ENCODE measurements at places on chromosomes 12 and 14.

DNA sequence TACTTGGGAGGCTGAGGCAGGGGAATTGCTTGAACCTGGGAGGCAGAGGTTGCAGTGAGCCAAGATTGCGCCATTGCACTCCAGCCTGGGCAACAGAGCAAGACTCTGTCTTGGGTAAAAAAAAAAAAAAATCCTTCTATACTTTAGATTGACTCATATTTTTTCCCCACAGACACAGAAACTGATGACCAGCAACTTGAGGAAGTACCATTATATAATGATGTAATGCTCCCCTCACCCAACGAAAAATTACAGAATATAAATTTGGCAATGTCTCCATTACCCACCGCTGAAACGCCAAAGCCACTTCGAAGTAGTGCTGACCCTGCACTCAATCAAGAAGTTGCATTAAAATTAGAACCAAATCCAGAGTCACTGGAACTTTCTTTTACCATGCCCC, 24.3 kb upstream of the SNAPC1 start:
- DNase-seq, result no peak

DNA sequence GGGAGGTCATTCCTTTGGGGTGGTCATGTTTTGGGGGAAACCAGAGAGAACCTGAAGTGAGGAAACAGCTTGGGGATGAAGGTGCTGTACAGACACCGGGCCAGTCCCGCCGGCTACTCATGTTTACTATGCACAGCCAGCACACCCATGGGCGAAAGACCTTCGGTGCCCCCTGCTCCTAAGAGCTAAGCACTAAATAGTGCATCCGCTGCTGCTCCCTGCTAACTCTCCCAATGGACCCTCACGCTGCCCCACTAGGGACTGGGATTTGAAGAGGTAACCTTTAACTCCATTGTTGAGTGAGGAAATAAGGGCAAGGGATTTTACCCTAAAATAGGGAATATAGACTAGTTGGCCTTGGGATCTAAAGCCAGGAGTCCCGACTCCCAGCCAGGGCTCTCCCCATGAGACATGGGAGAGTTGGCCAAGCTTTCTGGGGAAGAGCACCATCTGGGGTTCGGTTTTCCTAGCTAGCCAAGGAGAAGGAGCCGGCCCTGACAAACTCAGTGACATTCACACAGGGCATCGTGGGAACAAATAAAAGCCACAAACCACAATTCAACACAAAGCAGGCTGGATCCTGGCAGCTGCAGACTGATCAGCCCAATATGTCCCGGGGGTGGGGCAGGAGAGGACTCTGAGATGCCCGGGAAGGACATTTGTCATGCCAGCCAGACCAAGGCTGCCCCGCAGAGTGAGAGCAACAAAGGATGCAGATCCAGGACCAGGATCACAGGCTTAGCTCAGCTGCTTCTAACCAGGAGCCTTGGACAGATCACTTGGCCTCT, 91.7 kb downstream of the SINHCAF start:
- no peak for DNase-seq

DNA sequence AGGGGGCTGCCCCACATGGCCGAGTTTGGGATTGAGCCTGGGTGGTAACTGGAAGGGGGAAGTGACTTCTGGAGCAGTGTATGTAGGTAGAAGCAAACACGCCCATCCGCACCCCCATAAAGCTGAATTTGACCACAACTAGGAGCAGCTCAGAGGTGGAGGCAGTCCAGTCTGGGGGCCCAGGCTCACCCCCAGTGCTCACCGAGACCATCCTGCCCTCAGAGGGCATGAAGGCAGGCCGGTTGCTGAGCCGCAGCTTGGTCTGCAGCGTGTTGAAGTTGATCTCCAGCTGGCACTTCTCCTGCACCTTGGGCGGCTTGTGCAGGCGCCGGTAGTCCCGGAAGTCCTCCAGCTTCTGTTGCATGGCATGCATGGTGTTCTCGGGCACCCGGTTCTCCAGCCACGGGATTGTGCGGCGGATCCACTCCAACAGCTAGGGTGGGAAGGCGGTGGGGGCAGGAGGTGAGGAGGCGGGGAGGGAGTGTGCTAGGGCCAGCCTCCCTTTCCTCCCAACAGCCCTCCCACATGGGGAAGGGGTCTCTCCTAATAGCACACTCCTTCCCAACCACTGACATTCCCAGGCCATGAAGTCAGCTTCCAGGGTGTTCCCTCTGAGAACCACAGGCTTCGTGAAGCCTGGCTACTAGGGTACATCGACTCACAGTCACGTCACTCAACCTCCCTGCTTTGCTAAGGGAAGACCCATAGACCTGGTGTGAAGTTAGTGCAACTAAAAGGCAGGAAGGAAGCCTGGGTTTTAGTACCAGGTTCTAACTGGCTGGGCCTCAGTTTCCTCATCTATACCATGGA, 87.0 kb downstream of the ACTN1 start:
- DNase-seq, result no peak

- DNase-seq, result no peak
Measured at GRCh38 chr12:31029468-31029867, 44.2 kb upstream of the DDX11 start.

DNA sequence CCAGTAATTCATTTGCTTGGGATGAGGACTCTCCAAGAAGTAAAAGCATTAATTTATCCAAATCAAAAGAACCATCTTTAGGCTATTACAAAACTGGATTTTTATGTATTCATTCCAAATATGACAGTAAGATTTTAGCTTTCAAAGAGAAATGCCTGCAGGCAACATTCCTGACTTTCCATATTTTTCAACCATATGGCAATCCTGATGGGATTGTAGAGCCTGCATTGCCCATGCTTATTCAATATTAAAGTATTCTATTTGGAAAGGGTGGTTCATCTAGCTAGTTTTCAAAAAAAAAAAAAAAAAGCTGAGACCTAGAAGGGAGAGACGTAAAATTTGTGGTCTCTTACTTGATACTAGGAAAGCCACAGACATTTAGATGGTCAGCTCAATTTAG, 1253.7 kb downstream of the LRFN5 start:
- no peak for DNase-seq

GRCh38 chr12:69329669-69330428, 18.3 kb upstream of the LYZ start:
- no peak for DNase-seq

DNA sequence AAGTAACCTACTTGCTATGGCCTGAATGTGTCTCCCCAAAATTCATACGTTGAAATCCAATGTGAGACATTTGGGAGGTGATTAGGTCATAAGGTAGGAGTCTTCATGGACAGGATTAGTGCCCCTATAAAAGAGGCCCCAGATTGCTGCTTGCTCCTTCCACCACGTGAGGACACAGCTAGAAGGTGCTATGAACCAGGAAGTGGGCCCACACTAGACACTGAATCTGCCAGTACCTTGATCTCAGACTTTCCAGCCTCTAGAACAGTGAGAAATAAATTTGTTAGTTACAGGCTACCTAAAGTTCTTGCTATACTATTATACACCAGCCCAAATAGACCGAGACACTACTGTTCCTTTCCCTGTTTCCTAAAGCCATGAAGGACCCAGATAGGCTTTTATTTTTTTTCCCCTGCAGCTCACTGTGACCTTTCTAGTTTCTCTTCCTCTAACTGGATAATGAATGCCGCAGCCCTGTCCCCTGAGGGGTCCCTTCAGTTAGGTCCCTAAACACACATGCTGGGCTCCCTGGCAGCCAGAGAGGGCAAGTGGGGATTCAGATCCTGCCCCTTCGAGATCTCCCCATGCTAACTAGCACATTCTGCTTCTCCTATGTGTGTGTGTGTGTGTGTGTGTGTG, 19.3 kb downstream of the SLC25A3 start:
- DNase-seq, result no peak

DNA sequence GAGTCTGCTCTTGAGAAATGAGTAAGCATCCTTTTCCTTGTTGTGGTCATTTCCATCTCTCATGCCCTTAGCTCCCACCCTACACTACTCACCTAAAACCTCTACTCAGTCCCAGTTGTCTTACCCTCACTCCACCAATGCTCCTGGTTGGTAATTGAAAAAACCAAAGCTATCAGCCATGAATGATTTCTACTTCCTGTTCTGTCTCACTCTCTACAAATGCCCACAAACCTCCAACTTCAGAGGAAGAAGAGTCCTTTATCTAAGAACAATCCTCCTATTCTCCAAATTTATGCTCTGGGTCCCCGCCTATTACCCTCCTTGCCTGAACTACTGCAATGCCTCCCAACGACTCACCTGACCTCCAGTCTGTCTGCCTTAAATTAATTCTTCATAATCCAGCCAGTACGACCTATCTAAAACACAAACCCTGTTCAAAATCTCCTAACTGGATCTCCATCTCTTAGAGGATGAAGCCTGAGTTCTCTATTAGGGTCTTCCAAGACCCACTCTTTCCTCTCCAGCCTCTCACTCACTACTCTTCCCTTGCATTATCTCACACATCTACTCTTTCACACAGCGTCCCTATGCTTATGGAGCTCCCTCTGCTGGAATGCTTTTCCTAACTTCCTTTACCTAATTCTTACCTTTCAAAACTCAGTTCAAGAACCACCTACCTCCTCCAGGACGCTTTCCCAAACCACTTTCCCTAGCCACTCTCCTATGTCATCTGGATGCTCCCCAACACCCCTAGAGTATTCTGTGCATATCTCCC, 2.2 kb downstream of the DHRS1 start:
- no peak for DNase-seq
